Stimulated activated CD8-positive, alpha-beta memory T cell treated with anti-CD3 and anti-CD28 coated beads, Interleukin-4, amount 100 ng/mL, for 24 hours (primary cell): ENCODE measurements at places on chromosomes 4 and X.

DNA sequence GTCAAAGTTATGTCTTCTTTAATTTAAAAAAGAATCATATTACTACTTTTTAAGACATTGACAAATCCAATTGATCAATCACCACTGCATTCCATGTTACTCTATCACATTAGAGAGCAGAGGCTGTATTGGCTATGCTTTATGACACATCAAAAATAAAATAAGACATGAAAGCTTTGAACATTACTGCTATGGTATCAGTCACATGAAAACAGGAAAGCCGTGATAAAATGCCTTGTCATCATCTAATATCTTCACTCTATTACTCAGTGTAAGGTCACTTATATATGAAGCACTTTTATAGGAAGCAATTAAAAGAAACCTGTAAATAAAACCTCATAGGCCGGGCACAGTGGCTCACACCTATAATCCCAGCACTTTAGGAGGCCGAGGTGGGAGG is 27.7 kb upstream of the CEP135 start:
- DNase-seq: no peak

DNA sequence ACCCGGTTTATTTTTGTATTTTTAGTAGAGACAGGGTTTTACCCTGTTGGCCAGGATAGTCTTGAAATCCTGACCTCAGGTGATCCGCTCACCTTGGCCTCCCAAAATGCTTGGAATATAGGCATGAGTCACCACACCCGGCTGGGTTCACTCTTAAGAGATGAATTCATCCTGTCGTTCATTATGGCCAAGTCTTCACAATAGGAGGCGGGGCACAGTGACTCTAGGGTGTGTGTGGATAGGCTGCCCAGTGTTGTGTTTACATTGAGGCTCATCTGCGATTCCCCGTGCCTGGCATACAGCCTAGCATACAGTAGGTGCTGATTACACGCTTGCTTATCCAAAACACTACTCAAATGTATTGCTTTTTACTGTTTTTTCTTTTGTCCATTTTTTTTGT is 41.3 kb upstream of the IGFBP7 start:
- DNase-seq: no peak

- DNase-seq: no peak
Measured at GRCh38 chr4:72358483-72358882, 210.5 kb downstream of the ADAMTS3 start.

DNA sequence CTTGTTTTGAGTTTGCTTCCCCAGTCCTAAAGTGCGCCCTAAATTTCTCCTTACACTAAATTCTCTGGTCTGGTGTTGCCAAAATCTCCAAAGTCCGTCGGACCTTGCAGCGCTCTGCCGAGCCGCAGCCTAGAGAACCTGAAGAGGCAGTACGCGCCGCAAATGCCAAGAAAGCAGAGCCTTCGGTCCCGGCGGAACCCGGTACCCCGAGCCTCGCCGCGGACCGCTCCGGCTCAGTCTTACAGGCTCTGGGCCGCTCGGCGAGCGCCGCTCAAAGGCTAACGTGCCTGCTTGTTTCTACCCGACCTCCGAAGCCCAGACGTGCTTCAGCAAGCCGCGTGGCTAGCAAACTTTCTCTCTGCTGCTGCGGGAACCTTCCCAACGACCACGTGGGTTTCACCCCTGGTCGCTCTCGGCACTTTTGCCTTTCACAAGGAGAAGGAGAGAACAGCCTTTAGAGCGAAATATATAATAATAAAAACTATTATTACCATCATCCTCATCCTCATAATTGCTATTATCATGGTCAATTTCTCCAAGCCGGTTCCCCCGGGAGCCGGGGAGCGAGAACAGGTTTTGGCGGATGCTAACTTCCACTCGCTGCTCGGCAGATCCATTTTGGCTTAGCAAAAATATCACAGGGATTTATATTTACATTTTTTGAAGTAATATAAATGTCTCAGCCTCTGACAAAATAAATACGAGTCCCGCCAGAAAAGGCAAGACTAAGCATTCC is 2.2 kb upstream of the HTR2C start:
- DNase-seq: no peak

DNA sequence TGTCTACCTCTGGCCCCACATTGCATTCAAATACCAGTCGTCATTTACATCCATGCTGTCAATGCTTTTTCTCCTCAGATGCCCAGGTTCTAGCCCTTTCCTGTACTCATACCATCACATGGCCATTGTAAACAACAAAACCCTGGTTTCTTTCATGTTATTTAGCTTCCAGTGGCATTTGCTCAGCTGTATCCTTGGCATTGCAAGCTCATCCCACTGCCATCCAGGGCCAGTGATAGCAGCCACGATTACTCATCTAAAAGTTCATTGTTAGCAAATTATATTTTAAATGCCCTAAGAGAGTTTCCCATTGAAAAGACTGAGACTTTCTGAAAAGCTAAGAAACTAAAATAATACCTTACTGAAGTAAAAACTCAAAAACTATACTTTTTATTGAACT is 34.0 kb downstream of the VEGFC start:
- no peak for DNase-seq

DNA sequence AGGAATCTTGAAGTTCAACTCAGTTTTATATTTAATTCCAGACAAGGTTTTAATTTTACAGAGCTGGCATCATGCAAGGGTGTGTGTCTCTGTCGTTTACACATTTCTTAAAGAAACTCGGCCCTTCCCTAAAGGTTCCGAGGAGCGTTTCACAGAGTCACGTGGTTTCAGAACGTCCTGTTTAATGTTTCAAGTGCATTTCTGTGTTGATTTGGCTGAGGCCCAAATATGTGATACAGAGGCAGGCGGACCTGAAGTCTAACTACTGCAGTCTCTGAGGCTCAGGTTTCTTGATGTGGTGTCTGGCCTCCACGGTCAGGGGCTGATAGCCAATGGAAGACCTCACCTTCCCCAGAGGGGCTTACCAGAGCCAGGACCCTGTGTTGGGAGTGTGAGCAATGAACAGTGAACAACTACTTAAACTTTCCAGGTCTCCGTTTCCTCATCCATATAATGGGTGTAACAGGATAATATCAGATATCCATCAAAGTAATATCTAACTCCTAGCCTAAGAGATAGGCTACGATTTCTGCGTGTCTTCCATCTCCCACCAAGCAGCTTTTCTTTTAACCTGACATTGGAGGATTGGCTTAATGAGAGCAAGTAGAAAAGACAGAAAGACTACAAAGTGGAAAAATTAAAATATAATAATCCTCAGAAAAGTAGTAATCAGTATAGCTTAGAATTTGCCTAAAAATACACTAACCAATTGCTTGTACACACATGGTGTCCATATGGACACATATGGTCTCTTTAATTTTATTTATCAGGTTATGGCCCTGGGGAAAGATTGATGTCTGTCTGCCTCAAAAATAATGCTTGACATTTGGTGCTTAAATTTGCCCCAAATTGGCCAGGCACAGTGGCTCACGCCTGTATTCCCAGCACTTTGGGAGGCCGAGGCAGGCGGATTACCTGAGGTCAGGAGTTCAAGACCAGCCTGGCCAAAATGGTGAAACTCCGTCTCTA is 50.0 kb upstream of the TRIM2 start:
- DNase-seq: no peak

GRCh38 chrX:3232262-3232923 is 114.1 kb downstream of the MXRA5 start:
- no peak for DNase-seq

DNA sequence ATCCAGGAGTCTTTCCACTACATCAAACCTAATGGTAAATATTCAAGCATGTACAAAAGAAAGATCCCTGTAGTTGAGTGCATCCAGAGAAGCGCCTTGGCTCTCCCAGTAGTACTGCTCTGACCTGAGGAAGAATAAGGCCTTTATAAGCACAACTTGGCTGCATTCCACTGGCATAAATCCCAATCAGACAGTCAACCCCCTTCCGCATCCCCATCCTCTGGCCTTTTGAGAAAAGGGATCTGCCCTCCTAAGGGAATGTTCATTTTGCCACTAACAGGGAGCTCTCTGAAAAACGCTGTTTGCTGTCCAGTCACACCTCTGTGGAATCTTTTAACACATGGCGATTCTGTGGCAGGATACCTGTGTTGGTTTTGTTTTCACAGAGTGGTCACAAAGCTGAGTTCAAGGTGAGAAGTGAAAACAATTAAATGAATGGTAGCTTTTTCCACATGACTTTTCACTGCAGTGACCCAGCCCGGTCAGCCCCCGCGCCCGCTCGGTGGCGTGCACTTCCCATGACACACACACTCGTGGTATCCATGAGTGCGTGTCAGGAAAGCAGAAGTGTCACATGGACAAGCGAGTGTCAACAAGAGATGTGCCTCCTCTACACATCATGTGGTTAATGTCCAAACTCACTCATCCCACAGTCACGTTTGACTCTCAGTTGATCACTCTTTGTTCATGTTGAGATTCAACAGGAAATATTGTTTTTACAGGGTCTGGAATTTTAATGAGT is 112.2 kb upstream of the ENPP6 start:
- no peak for DNase-seq

GRCh38 chr4:109873791-109874514 is 26.0 kb downstream of the LRIT3 start:
- no peak for DNase-seq

DNA sequence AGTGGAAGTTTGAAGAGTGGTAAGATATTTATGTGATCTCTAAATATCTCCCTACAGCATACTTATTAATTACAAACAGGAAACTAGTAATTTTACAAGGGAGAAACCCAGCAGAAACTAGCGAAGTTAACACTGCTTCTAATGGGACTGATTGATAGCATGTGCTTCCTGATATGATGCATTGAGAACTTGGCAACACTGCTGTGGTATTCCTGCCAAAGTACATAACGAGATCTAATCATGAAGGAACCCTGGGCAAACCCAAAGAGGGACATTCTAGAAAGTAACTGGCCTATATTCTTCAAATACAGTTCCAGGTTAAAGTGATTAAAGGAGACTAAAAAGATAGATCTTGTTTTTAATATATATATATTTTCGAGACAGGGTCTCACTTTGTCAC is 4.6 kb upstream of the GPR34 start:
- DNase-seq: no peak

DNA sequence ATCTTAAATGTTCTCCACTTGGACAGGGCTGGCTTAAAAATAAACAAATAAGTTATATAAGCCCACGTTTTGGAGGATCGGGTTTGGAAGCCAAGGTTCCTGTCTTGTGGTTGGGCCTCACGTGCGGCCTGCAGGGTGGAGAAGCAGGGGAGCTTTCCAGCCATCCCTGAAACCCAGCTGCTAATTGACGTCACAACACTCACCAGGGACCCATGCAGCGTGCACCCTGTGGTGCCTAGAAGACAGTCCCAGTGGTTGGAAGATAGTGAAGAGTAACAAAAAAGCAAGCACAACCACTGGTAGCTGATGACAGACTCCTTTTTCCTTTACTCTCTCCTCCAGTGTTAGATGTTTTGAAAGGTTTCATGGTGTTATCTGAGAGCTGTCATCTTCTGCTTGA is 142.0 kb upstream of the RBPJ start:
- no peak for DNase-seq

GRCh38 chrX:96771486-96771885 is 86.8 kb downstream of the DIAPH2 start:
- no peak for DNase-seq

DNA sequence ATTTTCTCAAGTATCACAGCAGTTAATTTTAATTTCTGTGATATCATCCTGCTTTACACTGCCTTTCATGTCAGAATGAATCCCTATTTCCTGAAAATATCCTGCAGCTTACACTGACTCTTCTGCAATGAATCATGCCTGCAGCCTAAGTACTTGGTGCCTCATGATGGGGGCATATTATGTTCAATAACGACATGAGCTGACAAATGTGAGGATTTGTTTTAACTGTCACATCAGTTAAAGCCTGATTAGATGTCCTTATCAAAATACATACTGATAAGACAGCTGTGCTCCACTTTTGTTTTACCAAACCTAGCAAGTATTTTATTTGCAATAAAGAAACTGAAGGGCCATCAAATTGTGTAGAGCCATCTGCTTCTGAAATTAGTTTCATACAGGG is 359.9 kb upstream of the AGA start:
- no peak for DNase-seq

GRCh38 chrX:28787206-28787605 is 200.0 kb downstream of the IL1RAPL1 start:
- DNase-seq: no peak
